ENCODE measurements at places on chromosomes 1 and 21. TPM values are rescaled to one million over a fixed set of nuclear protein-coding genes. Genes with fewer than 3 reads are reported as not detected.

CDKN2C gene
- total RNA-seq = 6.5 TPM

SRGAP2C gene
- 18.1 TPM for total RNA-seq

OR2T27 gene
- not detected for total RNA-seq

TCP10L gene
- not detected for total RNA-seq

BGLAP gene
- total RNA-seq = 1.5 TPM

CITED4 gene
- 1.3 TPM for total RNA-seq

PIGP gene
- total RNA-seq = 24.2 TPM

NOS1AP gene
- 0.07 TPM for total RNA-seq

- H3K36me3 ChIP-seq = no peaks in the 10 kb centered on the region
- H3K27ac ChIP-seq = no peak overlapping the region
- H3K4me3 ChIP-seq = no peak overlapping the region
- H3K27me3 ChIP-seq = no peaks in the 10 kb centered on the region
- no peaks in the 10 kb centered on the region for H3K4me1 ChIP-seq
These were observed 115.4 kb upstream of the F3 start for GRCh38 chr1:94656967-94657366.

DNA sequence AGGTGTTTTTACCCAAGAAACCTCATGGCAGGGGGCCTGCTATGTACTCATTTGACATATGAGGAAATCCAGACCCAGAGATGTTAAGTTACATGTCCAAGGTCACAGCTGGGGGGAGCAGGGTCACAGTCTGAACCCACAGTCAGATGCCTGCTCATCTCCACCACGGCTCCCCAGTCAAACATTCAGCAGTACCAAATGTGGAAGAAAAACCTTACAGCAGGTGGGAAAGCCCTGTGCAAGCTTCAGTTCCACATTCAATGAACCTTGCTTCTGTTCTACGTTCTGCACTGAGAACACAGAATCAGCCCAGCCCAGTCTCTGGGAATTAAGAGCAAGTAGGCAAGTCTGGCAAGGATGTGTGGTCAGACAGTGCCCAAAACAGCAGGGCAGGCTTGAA, 35.2 kb downstream of the LRP8 start:
- H3K4me1 ChIP-seq = peaks cover 26% of the 10 kb centered on the region
- no peak overlapping the region for H3K27ac ChIP-seq
- H3K4me3 ChIP-seq = no peak overlapping the region
- no peaks in the 10 kb centered on the region for H3K27me3 ChIP-seq

- no peak for DNase-seq
- H3K27ac ChIP-seq = no peak overlapping the region
- H3K27me3 ChIP-seq = peaks cover 4% of the 10 kb centered on the region
- H3K4me1 ChIP-seq = peaks cover 30% of the 10 kb centered on the region
- no peak overlapping the region for H3K4me3 ChIP-seq
These were observed 2.5 kb downstream of the ATP1B1 start for GRCh38 chr1:169108863-169109560.

DNA sequence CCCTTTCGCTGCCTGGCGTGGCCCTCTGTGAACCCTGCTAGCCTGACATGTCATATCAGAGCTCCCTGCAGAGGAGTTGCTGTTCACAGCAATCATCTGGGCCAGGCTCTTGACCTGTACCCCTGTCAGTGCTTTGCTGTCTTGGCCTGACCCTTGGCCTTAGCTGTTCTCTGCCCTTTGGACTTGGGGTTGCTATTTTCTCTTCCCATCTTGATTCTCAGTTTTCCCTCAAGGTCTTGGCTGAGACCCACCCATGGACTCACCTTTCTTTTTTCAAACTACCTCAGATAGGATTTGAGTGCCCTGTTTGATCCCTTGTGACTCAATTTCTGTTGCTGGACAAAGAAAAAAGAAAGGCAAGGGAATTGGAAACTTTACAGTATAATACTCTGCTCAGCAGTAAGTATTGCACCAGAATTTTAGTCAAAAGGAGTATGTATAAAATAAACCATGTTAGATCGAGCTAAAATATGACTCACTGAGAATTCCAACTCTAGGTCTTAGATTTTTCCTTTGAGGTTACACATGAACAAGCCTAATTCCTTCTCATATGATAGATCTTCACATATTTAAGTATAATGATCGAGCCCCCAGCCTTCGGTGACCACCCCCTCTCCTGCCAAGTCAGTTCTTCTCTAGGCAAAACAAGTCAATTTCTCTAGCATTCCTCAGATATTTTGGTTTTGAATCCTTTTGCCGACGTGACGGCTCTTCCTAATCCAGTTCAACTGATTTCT, 110.5 kb downstream of the NGF start:
- H3K36me3 ChIP-seq = no peaks in the 10 kb centered on the region
- no peaks in the 10 kb centered on the region for H3K4me1 ChIP-seq
- DNase-seq = no peak
- H3K27me3 ChIP-seq = no peaks in the 10 kb centered on the region
- no peak overlapping the region for H3K4me3 ChIP-seq

- no peaks in the 10 kb centered on the region for H3K36me3 ChIP-seq
- no peaks in the 10 kb centered on the region for H3K4me1 ChIP-seq
- H3K27ac ChIP-seq = no peak overlapping the region
- H3K4me3 ChIP-seq = no peak overlapping the region
- DNase-seq = no peak
- H3K27me3 ChIP-seq = peaks cover 16% of the 10 kb centered on the region
These were observed 1.2 kb downstream of the LMOD1 start for GRCh38 chr1:201945157-201945556.

GRCh38 chr1:233368106-233368788, 40.7 kb downstream of the MAP3K21 start:
- DNase-seq = no peak
- no peak overlapping the region for H3K27ac ChIP-seq
- H3K36me3 ChIP-seq = no peaks in the 10 kb centered on the region
- H3K27me3 ChIP-seq = no peaks in the 10 kb centered on the region
- no peak overlapping the region for H3K4me3 ChIP-seq

DNA sequence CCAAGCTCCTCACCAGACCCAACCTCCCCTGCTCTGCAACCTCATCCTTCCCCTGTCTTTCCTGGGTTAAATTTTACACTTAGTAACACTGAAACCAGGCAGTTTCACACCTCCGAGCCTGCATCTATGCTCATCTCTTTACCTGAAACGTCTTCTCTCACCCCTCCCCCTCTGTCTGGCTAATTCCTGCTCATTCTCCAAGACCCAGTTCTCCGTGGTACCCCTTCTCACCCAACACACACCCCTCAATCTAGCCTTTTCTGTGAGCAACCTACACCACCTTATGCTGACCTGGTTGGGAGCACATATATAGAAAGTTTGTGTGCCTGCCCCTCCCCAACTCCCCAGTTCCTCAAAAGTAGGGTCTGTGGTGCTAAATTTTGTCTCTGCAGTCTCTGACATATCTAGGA, 3.7 kb upstream of the KIAA1614 start:
- no peak for DNase-seq
- H3K27ac ChIP-seq = no peak overlapping the region
- no peak overlapping the region for H3K4me3 ChIP-seq
- H3K27me3 ChIP-seq = peaks cover 3% of the 10 kb centered on the region
- no peaks in the 10 kb centered on the region for H3K36me3 ChIP-seq

- no peak overlapping the region for H3K4me3 ChIP-seq
- H3K36me3 ChIP-seq = no peaks in the 10 kb centered on the region
- no peaks in the 10 kb centered on the region for H3K4me1 ChIP-seq
- DNase-seq = no peak
- H3K27me3 ChIP-seq = no peaks in the 10 kb centered on the region
These were observed 285.4 kb downstream of the SMYD3 start for GRCh38 chr1:246221485-246222255.

DNA sequence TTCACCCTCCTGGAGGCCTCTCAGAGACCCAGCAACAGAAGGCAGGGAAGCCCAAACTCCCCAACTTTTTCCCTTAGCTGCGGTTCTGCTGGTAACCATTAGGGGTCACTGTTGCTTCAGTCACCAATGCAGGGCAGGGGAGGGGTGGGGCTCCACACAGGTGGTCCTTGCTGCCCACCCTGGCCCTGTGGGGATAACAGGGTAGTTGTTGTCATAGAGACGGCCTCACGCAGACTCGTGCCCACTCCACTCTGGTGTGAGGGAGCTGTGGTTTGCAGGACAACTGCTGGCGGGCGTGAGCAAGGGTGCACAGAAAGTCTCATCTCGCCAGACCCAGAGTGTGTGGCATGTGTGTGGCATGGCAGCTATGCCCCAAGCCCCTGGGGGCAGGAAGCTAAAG, 19.9 kb downstream of the INSRR start:
- peaks cover 11% of the 10 kb centered on the region for H3K27me3 ChIP-seq
- H3K4me3 ChIP-seq = no peak overlapping the region
- H3K4me1 ChIP-seq = no peaks in the 10 kb centered on the region
- H3K27ac ChIP-seq = no peak overlapping the region

DNA sequence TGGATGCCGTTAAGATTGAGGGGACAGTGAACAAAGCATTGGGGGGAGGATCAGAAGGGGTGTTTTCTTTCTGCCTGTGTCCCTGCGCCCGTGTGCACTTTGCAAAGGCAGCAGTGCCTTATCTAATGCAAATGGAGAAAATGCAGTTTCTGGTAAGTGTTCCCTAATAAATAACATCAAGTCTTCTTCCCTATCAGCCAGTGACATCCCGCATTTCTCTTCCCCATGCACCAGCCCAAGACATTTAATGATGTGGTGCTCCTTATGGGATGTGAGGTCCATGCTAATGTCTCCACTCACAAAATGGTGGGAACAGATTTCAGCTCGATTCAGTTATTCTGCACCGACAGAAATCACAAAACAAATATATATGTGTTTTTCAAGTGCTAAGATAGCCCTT, 111.8 kb downstream of the PBX1 start:
- no peak overlapping the region for H3K4me3 ChIP-seq
- H3K4me1 ChIP-seq = no peaks in the 10 kb centered on the region
- no peaks in the 10 kb centered on the region for H3K36me3 ChIP-seq
- DNase-seq = no peak

- no peak overlapping the region for H3K27ac ChIP-seq
- H3K36me3 ChIP-seq = peaks cover 33% of the 10 kb centered on the region
- no peak overlapping the region for H3K4me3 ChIP-seq
- no peak for DNase-seq
- H3K27me3 ChIP-seq = no peaks in the 10 kb centered on the region
- H3K4me1 ChIP-seq = no peaks in the 10 kb centered on the region
These were observed 3.9 kb upstream of the OLFML3 start for GRCh38 chr1:113975211-113975895.

GRCh38 chr1:185719021-185719420, 15.2 kb upstream of the HMCN1 start:
- H3K27me3 ChIP-seq = no peaks in the 10 kb centered on the region
- no peak overlapping the region for H3K4me3 ChIP-seq
- no peaks in the 10 kb centered on the region for H3K4me1 ChIP-seq
- no peak overlapping the region for H3K27ac ChIP-seq

GRCh38 chr1:15343729-15344128, 66.0 kb upstream of the EFHD2 start:
- no peak for DNase-seq
- H3K27me3 ChIP-seq = no peaks in the 10 kb centered on the region
- no peak overlapping the region for H3K27ac ChIP-seq
- H3K36me3 ChIP-seq = no peaks in the 10 kb centered on the region
- no peak overlapping the region for H3K4me3 ChIP-seq

DNA sequence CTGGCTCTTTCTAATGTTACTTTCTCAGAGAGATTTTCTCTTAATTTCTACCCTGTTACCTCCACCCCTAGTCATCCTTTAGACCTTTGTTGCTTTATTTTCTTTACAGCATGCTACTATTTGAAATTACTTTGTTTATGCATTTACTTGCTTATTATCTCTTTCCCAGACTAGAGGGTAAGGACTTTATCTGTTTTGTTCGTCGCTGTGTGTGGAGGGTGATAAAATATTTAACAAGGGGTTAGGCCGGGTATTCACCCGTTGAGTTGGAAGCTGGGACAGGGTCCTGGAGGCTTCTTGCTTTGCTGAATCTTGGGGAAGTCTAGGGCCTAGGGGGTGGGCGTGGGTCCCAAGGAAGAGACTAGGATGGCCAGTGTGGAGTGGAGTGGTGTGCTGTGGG, 43.6 kb downstream of the CDC14A start:
- H3K36me3 ChIP-seq = peaks cover 5% of the 10 kb centered on the region
- H3K27ac ChIP-seq = peak overlapping the region; percentile 41
- peaks cover 96% of the 10 kb centered on the region for H3K4me1 ChIP-seq

DNA sequence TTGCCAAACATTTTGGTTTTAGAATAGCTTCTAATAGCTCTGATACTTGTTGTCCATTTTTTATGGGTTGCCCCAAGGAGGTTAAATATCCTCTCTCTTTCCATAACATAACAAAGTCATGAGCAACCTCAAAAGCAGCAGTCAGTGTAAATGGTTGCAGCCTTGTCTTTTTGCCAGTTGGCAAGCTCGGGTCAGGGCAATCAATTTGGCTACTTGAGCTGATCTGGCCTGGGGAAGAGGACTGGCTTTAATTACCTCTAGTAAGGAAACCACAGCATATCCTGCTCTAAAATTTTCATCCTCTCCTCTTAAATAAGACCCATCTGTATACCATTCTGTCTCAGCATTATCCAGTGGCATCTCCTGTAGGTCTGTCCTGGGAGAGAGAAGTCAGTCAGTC, 21.2 kb upstream of the FMO4 start:
- no peak overlapping the region for H3K27ac ChIP-seq
- no peak overlapping the region for H3K4me3 ChIP-seq
- H3K36me3 ChIP-seq = no peaks in the 10 kb centered on the region
- no peaks in the 10 kb centered on the region for H3K4me1 ChIP-seq

DNA sequence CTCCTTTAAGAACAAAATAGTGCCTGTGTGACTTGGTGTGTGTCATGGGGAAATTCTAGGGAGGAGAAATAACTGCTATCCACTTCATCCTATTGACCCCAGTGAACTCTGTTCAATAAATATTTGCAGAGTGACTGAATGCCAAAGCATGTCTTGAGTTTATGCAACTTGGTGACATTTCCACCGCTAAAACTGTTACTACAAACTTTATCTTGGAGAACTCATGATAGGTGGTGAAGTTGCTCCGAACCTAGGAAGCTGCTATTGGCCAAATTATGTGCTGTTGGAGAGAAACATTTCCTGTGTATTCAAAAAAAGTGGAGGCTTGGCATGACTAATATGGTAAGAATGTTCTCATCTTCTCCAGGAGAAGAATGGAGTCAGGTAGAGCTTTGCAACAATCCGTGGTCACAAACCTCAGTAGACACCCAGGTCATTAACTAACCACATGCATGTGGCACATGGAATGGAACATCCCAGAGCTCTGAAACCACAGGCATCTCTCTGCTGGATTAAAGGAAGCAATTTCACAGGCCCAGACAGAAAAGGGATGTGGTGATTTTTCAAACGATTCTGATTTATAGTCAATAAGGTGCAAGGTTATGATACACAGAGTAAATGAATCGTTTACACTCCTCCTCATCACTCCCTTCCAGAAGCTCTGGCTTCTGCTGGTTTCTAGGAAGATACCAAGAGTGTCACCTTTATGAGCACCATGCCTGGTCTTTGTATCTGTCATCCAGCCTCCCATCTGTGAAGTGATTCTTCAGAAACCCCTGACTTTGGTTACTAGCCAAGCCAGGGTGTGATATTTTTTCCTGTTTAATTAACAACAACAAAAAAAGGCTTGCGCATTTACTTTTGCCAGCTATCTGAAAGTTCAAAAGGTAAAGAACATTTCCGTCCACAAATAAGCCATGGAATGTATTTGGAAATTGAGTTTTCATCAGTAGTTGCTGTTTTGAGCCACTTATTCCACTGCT, 361.1 kb downstream of the TGFB2 start:
- H3K4me3 ChIP-seq = no peak overlapping the region
- H3K4me1 ChIP-seq = no peaks in the 10 kb centered on the region
- no peak for DNase-seq
- no peaks in the 10 kb centered on the region for H3K36me3 ChIP-seq

- no peak overlapping the region for H3K4me3 ChIP-seq
- no peak overlapping the region for H3K27ac ChIP-seq
- DNase-seq = no peak
- H3K4me1 ChIP-seq = no peaks in the 10 kb centered on the region
- H3K36me3 ChIP-seq = no peaks in the 10 kb centered on the region
These were observed 356.3 kb upstream of the CAMK1G start for GRCh38 chr1:209227171-209227570.

GRCh38 chr1:178724376-178724727, 692 bp upstream of the RALGPS2 start:
- H3K4me1 ChIP-seq = peaks cover 8% of the 10 kb centered on the region
- no peak overlapping the region for H3K27ac ChIP-seq
- H3K4me3 ChIP-seq = peak overlapping the region; percentile 38
- H3K36me3 ChIP-seq = no peaks in the 10 kb centered on the region
- H3K27me3 ChIP-seq = no peaks in the 10 kb centered on the region
